ENCODE measurements at places on chromosomes 4 and X. TPM values are rescaled to one million over a fixed set of nuclear protein-coding genes. Genes with fewer than 3 reads are reported as not detected.

The TCEAL3 gene
- 13.1 TPM for total RNA-seq

- no peaks in the 10 kb centered on the region for H3K27me3 ChIP-seq
- no peak overlapping the region for H3K27ac ChIP-seq
- H3K4me3 ChIP-seq = no peak overlapping the region
- H3K36me3 ChIP-seq = no peaks in the 10 kb centered on the region
Measured at GRCh38 chr4:23922013-23922412, 32.2 kb upstream of the PPARGC1A start.

- no peaks in the 10 kb centered on the region for H3K36me3 ChIP-seq
- H3K4me1 ChIP-seq = no peaks in the 10 kb centered on the region
- peak; percentile 90 for DNase-seq
- no peak overlapping the region for H3K27ac ChIP-seq
- H3K4me3 ChIP-seq = no peak overlapping the region
Measured at GRCh38 chr4:110484767-110485166, 8.8 kb downstream of the ENPEP start.

The FABP2 gene
- total RNA-seq = not detected

The TRIM60 gene
- not detected for total RNA-seq

The GABRQ gene
- total RNA-seq = not detected

- no peaks in the 10 kb centered on the region for H3K27me3 ChIP-seq
- no peaks in the 10 kb centered on the region for H3K4me1 ChIP-seq
- H3K27ac ChIP-seq = no peak overlapping the region
- no peaks in the 10 kb centered on the region for H3K36me3 ChIP-seq
- DNase-seq = no peak
- no peak overlapping the region for H3K4me3 ChIP-seq
Measured at GRCh38 chr4:172129593-172129992, 316.4 kb downstream of the GALNTL6 start.

The HPSE gene
- total RNA-seq = 0.28 TPM

The POU4F2 gene
- not detected for total RNA-seq

GRCh38 chr4:9762823-9763475 lies 18.5 kb upstream of the DRD5 start:
- no peaks in the 10 kb centered on the region for H3K36me3 ChIP-seq
- no peaks in the 10 kb centered on the region for H3K4me1 ChIP-seq
- H3K4me3 ChIP-seq = no peak overlapping the region

DNA sequence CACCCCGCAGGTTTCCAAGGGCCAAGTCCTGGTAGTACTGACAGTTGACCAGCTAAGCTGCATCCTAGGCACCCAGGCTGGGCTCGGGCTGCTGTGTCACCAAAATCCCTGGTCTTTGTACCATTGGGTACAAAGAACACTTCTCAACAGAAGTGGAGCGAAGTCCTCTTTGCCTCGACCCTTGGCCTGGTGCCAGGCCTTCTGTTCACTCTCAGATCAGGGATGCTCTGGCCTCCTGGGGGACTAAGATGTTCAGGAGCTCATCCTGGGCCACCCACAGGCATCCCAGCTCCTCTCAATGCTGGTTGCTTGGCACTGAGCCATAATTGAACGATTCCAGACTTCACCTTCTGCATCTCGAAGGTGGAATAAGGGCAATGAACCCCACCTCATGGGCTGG lies 13.8 kb upstream of the SLC2A9 start:
- H3K27me3 ChIP-seq = no peaks in the 10 kb centered on the region
- H3K4me1 ChIP-seq = peaks cover 22% of the 10 kb centered on the region
- H3K36me3 ChIP-seq = no peaks in the 10 kb centered on the region
- no peak overlapping the region for H3K27ac ChIP-seq
- no peak overlapping the region for H3K4me3 ChIP-seq

DNA sequence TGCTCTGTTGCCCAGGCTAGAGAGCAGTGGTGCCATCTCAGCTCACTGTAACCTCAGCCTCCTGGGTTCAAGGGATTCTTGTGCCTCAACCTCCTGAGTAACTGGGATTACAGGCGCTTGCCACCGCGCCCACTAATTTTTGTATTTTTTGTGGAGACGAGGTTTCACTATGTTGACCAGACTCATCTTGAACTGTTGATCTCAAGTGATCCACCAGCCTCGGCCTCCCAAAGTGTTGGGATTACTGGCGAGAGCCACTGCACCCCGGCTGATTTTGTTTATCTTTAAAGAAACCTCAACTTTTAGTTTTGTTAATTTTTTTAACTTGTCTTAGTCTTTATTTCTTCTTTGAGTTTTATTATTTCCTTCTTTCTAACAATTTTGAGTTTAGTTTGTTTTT lies 163.2 kb downstream of the SLC4A4 start:
- H3K4me3 ChIP-seq = no peak overlapping the region
- H3K4me1 ChIP-seq = peaks cover 3% of the 10 kb centered on the region
- peaks cover 9% of the 10 kb centered on the region for H3K36me3 ChIP-seq
- no peak overlapping the region for H3K27ac ChIP-seq

- no peaks in the 10 kb centered on the region for H3K4me1 ChIP-seq
- DNase-seq = no peak
- no peak overlapping the region for H3K4me3 ChIP-seq
Measured at GRCh38 chr4:7364979-7365378, 69.8 kb downstream of the PSAPL1 start.

The TCP11X2 gene
- not detected for total RNA-seq

- DNase-seq = no peak
- H3K4me3 ChIP-seq = no peak overlapping the region
- peaks cover 7% of the 10 kb centered on the region for H3K4me1 ChIP-seq
- no peak overlapping the region for H3K27ac ChIP-seq
Measured at GRCh38 chr4:5469861-5470260, 238.5 kb downstream of the EVC2 start.

GRCh38 chr4:77731656-77732055 lies 87.5 kb downstream of the CNOT6L start:
- no peaks in the 10 kb centered on the region for H3K27me3 ChIP-seq
- no peak overlapping the region for H3K4me3 ChIP-seq
- no peak overlapping the region for H3K27ac ChIP-seq
- no peak for DNase-seq
- H3K4me1 ChIP-seq = peaks cover 2% of the 10 kb centered on the region

GRCh38 chr4:29852537-29852936 lies 867.6 kb upstream of the PCDH7 start:
- H3K36me3 ChIP-seq = no peaks in the 10 kb centered on the region
- H3K27me3 ChIP-seq = no peaks in the 10 kb centered on the region
- H3K4me1 ChIP-seq = no peaks in the 10 kb centered on the region

DNA sequence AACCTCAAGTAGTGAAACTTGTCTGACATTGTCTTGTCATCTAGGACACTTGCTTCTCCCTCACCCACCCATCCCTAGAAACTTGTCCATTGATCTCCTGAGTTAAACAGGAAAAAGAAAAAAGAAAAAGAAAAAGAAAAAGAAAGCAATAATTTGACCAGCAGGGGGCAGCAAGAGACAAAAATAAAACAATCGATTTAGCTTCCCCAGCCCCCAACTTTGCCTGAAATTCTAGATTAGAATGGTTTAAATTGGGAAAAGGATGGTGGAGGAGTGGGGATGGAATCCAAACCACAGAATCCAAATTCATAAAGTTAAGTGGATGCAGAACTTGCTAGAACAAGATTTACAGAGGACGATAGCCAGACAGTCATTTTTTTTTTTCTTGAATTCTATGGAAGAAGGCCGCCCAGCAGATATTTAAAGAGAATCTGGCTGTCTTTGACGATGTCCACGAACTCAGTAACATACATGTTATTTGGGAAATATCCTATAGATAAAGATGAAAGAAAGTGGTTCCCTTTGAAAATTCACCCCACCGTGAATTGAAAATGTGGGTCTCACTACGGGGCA lies 282.9 kb downstream of the USP46 start:
- no peak overlapping the region for H3K4me3 ChIP-seq
- no peaks in the 10 kb centered on the region for H3K36me3 ChIP-seq
- peak; percentile 47 for DNase-seq
- H3K4me1 ChIP-seq = no peaks in the 10 kb centered on the region

DNA sequence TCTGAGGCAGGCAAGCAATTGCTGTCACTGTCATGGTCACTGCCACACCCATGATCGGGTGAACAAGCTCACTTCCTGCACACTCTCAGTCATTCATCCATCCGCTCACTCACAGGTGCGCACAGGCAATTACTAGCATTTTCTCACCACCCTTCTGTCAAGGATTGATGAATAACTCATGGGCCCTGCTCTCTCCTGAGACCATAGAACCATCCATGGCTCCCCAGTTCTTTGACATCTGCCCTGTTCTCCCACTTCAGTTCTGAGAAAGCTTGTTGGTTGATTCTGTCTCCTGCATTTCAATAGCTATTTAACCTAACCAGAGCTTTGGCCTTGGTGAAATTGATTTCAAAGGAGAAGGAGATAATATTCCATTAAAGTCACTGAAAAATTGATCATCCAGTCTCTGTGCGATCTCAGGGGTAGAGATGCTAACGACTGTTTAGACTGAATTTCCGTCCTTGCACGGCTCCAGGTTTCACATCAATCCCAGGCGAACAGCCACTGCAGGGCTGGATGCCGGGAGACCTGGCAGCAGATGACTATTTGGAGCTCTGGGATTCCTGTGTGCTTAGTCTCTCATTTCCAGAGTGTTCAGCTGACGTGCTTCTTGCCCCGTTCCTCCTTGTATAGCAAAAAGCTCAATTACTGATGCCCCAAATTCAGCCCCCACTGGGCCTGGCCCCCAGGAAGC lies 36.9 kb upstream of the ADRA2C start:
- peak; percentile 61 for DNase-seq
- H3K4me1 ChIP-seq = peaks cover 5% of the 10 kb centered on the region
- H3K36me3 ChIP-seq = no peaks in the 10 kb centered on the region
- H3K4me3 ChIP-seq = no peak overlapping the region
- H3K27me3 ChIP-seq = peaks cover 54% of the 10 kb centered on the region

The HMX1 gene
- not detected for total RNA-seq

DNA sequence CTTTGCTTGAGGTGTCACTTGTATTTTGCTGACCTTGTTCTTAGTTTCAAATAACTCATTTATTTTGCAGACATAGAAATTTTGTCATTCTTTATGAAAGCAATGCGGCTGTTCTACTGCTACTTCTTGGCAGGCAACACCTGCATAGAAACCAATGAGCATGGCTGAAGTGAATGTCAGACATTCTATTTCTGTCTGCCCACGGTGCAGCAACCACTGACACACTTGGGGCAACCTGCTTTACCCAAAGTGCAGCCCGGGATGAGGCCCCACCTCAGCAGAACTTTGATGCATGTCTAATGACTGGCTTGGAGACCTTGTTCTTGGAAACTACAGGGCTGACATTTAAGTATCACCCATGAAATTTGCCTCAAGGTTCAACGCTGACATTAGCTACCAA lies 93.6 kb downstream of the RBM47 start:
- H3K4me3 ChIP-seq = no peak overlapping the region
- H3K4me1 ChIP-seq = no peaks in the 10 kb centered on the region
- H3K27ac ChIP-seq = no peak overlapping the region
- no peak for DNase-seq
- no peaks in the 10 kb centered on the region for H3K27me3 ChIP-seq

The BOD1L1 gene
- 26.9 TPM for total RNA-seq

DNA sequence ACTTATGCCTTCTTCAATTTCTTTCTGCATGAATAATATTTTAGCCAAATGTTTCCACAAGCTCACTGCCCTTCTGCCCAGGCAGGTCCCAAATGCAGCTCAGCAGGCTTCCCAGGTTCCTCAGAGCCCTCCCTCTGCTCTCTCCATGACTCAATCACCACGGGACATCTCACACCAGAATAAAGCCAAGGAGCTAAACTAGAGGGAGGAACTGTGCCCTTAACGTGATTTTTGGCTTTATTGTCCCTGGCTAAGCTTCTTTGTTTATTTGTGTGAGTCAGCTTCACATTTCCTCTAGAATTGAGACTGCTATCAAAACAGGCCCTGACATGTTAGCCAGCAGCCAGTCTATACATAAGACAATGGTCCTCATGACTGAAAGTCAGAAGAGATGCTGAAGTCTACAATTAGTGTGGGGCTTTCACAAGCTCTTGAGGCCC lies 186.4 kb upstream of the GALNT7 start:
- H3K4me1 ChIP-seq = peaks cover 2% of the 10 kb centered on the region
- no peak overlapping the region for H3K4me3 ChIP-seq
- no peaks in the 10 kb centered on the region for H3K27me3 ChIP-seq
- peak overlapping the region; percentile 84 for H3K27ac ChIP-seq
- DNase-seq = peak; percentile 92
- H3K36me3 ChIP-seq = no peaks in the 10 kb centered on the region

- H3K36me3 ChIP-seq = peaks cover 3% of the 10 kb centered on the region
- no peak overlapping the region for H3K4me3 ChIP-seq
- no peak overlapping the region for H3K27ac ChIP-seq
Measured at GRCh38 chrX:10582945-10583344, 37.4 kb downstream of the MID1 start.

DNA sequence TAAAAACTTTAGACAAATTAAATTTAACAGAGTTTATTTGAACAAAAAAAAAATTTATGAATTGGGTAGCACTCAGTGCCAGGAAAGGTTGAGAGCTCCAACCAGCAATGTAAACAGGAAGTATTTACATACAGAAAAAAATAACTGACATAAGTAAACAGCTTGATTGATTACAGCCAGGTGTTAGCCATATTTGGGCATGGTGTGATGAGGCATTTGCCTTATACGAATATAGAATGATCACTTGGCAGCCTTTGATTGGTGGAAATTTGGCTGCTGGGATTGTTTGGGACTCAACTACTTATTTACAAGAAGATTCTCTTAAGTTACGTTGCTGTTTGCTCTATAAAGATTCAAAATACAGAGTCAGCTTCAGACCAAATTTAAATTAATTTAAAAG lies 172.0 kb downstream of the ADAM29 start:
- no peak for DNase-seq
- H3K27me3 ChIP-seq = no peaks in the 10 kb centered on the region
- no peak overlapping the region for H3K4me3 ChIP-seq
- no peaks in the 10 kb centered on the region for H3K36me3 ChIP-seq
- no peaks in the 10 kb centered on the region for H3K4me1 ChIP-seq

DNA sequence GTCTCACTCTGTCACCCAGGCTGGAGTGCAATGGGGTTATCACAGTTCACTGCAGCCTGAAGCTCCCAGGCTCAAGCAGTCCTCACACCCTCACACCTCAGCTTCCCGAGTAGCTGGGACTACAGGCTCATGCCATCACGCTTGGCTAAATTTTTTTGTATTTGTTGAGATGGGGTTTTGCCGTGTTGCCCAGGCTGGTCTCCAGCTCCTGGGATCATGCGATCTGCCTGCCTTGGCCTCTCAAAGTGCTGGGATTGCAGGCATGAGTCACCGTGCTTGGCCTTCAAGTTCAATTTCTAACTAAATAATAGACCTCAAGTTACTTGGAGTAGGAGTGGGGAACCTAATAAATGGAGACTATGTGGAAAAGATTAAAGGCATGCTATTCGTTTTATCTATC lies 48.9 kb downstream of the MND1 start:
- peak overlapping the region; percentile 55 for H3K27ac ChIP-seq
- H3K4me3 ChIP-seq = no peak overlapping the region
- no peaks in the 10 kb centered on the region for H3K27me3 ChIP-seq
- peak; percentile 85 for DNase-seq
- H3K36me3 ChIP-seq = no peaks in the 10 kb centered on the region
